ENCODE measurements at places on chromosomes 12 and 14.

DNA sequence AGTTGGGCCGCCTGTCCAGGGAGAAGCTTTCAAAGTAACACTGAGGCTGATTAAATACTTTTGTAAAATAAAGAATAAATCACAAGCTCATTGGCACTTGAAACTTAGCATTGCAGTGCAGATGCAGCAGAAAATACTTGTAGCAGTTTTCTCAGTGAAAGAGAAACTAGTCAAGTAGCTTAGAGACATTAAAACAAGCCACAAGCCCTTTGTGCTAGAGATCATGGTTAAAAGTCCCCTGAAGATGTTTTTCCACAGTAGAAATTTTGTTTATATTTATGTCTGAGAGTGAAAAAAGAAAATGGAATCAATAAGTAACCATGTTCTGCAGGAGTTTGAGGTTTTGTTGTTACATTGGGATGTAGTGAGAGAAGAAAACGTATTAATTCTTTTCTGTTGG lies 5.9 kb downstream of the PSEN1 start:
- no peak for DNase-seq

DNA sequence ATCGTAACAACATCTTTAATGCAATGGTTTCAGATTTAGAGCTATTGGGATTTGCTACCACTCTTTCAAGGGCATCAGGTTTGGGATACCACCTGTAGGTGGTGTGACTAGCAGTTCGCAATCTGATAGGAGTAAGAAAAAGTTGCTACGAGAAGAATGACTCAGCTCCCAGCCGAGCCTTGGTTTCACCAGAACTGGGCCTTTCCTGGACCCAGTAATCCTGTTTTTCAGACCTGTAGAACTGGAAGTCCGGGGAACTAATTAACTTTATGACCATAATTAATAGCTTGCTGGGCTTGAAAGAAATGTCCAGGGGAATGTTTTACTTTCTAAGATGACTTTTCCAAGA lies 770 bp downstream of the ABHD4 start:
- no peak for DNase-seq

GRCh38 chr12:120642121-120642520 lies 1.7 kb downstream of the CABP1 start:
- no peak for DNase-seq

GRCh38 chr12:89154743-89155499 lies 197.4 kb downstream of the DUSP6 start:
- DNase-seq: no peak

DNA sequence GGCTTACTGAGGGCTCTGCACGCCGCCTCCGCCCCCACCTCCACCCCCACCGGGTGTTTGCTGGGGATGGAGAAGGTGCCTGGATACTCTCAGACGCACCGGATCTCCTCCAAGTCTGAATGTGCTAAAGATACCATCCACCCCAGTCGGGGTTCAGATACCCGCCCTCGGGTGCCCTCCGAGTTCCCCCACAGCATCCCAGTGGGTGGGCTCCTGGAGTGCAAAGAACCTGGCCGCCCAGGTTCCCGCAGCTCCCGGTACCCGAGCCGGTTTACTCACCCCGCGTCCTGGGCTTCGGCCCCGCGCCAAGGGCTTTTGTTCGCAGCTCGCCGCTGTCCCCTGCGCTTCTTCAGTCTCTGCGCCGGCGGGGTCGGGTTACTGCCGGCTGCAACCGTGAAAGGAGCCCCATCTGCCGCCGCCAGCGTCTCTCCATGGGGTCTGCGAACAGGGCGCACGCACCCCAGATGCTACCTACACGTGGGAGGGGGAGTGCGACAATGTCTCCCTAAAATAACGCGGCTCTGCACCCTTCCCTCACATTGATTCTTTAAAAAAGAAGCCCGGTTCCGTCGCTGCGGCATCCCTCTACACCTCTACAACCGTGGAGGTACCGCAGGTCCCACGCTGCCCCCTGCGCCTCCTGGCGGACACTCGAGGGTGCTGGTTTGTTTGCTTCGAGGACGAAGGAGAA lies at the start of gene CCDC177:
Gene CCDC177 (minus strand): TSS at position 609 of the 691 bp plus-strand sequence. CDS start 1,249 bp downstream, outside the sequence.
- no peak for DNase-seq
